ENCODE measurements at places on chromosomes 11 and 22. TPM values are rescaled to one million over a fixed set of nuclear protein-coding genes. Genes with fewer than 3 reads are reported as not detected.

Gene MS4A3
- not detected for total RNA-seq

Gene ARHGAP42
- total RNA-seq = 11.0 TPM

Gene OR52N4
- not detected for total RNA-seq

DNA sequence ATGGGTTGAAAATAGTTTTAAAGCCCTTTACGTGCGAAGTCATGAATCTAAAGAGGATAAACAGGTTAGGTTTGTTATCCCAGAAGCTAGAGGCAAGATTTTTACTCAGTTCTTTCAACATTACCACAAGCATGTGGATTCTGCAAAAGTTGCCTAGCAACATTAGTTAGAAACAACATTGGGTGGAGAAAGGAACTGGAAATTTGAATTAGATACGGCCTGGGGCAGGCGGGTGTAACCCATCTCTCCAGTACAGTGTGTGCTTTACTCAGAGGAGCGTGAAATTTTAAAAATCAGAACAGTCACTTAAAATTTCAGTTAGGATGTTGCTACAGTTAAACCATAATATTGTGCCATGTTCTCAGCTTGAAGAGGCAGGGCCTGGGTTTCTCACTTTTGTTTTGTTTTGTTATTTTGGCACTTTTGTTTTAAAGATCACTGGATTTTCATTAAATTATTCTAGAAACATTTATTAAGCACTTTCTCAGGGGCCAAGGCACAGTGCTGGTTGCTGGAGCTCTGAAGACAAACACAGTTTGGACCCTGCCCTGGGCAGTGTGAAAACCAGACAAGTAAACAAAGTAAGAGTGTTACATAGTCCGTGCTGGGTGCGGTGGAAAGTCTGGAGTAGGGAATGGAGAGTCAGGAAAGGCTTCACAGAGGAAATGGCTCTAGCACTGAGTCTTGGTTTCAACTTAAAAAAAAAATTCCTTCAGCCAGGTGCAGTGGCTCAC is 4.4 kb upstream of the WEE1 start:
- DNase-seq = peak; percentile 97

- no peak for DNase-seq
Measured at GRCh38 chr22:46401370-46401769, 65.9 kb downstream of the TRMU start.

DNA sequence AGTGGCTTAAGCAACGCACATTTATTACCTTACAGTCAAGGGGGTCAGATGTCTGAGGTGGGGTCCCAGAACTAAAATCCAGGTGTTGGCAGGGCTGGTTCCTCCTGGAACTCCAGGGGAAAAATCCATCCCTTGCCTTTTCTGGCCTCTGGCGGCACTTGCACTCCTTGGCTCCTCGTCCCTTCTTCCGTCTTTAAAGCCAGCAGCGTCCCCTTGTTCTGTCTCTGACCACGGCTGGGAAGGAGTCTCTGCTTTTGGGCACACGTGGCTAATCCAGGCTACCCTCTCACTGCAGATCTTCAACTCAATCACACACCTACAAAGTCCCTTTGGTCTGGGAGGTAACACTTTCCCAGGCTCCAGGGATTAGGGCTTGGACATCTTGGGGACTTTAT is 73.5 kb upstream of the WNT7B start:
- no peak for DNase-seq

DNA sequence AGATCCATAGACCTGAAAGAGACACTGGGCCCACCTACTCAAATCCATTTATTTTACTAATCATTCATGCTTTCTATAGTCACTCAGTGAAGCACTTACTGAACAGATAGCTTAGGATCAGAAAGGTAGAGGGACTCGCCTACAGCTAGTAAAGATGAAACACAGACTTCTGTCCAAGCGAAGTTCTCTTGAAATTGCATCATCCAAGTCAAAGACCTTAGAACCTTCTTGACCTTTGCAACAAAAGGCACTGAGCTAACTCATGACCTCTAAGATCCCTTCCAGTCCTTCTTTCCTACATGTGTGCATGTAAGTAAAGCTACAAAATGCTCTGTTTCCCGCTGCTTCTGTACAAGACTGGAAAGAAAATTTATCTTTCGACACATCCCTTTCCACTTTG is 377.6 kb downstream of the LARGE1 start:
- no peak for DNase-seq

DNA sequence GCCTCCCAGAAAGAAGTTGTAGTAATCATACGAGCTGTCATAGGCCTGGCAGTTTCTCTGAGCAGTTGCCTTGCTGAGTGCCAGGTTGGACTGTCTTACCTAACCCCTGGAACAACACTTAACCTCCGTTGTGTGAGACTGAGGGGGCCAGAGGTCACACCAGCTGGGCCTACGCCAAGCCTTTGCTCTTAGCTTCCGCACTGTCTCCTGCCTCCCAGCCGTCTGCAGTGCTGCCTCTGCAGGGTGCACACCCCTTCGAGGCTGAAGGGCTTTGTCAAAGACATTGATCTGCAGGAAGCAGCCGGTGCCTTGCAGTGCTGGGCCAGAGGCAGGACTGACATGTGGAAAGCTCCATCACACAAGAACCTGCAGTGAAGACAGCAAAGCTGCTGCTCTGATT is 16.7 kb downstream of the TAB1 start:
- DNase-seq = no peak

Data from PC-3 (cell line).